Heart right ventricle (tissue), 16 donors: ENCODE measurements at places on chromosomes 1 and 21. TPM values are rescaled to one million over a fixed set of nuclear protein-coding genes. Genes with fewer than 3 reads are reported as not detected.

DNA sequence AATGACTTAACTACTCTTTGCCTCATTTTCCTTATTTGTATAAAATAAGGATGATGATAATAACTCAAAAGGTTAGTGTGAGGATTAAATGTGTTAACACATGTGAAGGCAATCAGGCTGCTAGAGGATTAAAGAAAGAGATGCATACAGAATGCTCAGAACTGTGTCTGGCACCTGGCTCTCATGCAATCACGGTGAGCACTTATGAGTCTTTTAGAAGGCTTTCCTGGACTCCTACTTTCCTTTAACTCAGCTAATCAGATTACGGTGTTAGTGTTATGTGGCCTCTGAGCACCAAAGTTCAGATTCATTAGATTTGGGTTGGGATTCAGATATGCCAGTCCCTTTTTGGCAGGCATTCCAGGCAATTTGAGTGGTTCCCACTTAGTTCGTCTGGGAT is 311.6 kb upstream of the USP24 start:
- H3K4me3 ChIP-seq = no peak overlapping the region
- no peaks in the 10 kb centered on the region for H3K27me3 ChIP-seq
- H3K36me3 ChIP-seq = no peaks in the 10 kb centered on the region
- no peaks in the 10 kb centered on the region for H3K4me1 ChIP-seq
- no peak for DNase-seq

Gene GBP4
- 10.2 TPM for total RNA-seq

- no peaks in the 10 kb centered on the region for H3K27me3 ChIP-seq
- peaks cover 46% of the 10 kb centered on the region for H3K4me1 ChIP-seq
- H3K4me3 ChIP-seq = no peak overlapping the region
- H3K36me3 ChIP-seq = no peaks in the 10 kb centered on the region
Measured at GRCh38 chr1:173871091-173871490, 2.9 kb downstream of the ZBTB37 start.

DNA sequence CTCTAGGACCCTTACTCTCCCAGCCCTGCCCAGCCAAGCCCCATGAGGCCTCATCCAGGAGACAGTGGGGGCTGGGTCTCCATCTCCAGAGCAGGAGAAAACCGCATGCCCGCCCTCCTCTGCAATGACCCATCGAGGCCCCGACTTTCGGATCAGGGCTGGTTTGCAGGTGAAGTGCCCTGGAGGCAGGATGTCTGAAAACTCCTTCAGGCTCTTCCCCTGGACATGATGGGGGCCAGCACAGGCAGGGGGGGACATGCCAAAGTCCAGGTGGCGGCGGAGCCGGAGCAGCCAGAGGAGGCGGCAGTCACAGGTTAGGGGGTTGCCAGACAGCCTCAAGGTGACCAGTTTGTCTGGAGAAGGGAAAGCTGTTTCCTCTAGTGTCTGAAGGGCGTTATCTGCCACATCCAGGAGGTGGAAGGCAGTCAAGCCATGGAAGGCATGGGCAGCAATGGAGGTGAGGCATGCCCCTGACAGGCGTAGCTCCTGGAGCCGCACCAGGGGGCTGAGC is 3.9 kb downstream of the LINGO4 start:
- H3K27me3 ChIP-seq = peaks cover 9% of the 10 kb centered on the region
- H3K36me3 ChIP-seq = no peaks in the 10 kb centered on the region
- H3K4me3 ChIP-seq = no peak overlapping the region
- H3K27ac ChIP-seq = no peak overlapping the region

Gene MFAP2
- 3.8 TPM for total RNA-seq

Gene ALX3
- not detected for total RNA-seq

Gene FABP3
- 3,473 TPM for total RNA-seq

DNA sequence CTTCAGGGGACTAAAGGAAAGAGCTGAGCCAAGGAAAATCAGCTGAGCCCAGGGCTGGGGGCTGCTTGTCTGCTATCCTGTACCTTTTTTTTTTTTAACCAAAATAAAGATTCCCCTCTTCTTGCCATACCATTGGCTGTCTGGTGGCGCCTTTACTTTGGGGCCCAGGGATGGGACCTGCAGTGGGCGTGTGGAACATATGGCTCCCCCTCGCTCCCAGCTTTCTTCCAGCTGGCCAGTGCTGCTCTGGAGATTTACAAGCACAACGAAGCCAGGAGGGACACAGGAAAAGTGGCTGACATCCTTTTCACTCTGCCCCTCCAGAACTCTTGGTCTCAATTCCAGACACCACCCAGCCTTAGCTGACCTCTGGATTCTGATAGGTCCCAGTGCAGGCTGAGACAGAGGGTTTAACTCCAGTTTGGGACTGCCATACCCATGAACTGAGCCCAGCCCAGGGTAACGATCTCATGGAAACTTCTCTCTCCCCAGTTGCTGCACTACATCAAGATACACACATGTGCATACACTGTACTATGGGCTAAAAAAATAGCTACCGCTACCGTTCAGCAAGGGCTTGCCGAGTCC is 5.4 kb upstream of the SFN start:
- no peaks in the 10 kb centered on the region for H3K4me1 ChIP-seq
- no peak for DNase-seq
- H3K27ac ChIP-seq = no peak overlapping the region
- no peaks in the 10 kb centered on the region for H3K36me3 ChIP-seq
- H3K4me3 ChIP-seq = no peak overlapping the region
- no peaks in the 10 kb centered on the region for H3K27me3 ChIP-seq

GRCh38 chr21:16176570-16176969 is 446.8 kb downstream of the USP25 start:
- H3K27ac ChIP-seq = no peak overlapping the region
- DNase-seq = no peak
- no peaks in the 10 kb centered on the region for H3K27me3 ChIP-seq
- no peak overlapping the region for H3K4me3 ChIP-seq
- H3K36me3 ChIP-seq = no peaks in the 10 kb centered on the region
- peaks cover 10% of the 10 kb centered on the region for H3K4me1 ChIP-seq

DNA sequence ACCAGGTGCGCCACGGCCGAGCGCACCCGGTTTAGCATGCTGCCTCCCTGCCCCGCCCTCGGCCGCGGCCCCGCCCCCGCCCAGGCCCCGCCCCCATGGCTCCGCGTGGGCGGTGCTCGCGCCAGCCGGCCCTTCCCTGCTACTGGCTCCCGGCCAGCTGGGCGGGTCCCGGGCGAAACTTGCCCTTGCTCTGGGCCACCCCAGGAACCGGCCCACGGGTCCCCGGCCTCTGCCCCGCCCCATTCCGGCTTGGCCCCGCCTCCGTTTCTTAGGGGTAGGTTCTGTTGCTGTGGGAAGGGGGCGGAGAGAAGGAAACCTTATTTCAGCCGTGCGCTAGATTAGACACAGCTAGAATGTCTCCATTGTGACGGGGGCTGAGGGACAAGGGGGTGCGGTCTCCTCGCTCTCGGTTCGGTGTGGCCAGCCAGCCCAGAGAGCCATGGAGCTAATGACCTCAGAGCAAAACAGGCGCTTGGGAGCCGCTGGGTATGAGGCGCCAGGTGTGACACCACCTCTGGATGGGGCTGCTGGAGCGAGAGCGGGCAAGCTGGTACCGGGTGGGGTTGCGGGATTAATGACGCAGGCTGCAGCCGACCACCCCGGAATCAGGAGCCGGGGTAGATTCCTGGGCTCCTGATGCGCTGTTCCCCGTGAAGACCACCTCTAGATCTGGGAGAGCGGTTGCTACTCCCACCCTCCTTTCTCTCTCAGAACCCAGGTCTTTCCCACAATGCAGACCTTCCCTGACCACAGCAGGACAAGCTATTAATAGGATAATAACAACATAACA is at the start of gene PPM1J:
TSS of gene PPM1J (minus strand) at position 69 of the 790 bp plus-strand sequence. CDS start at position 38, 31 bp downstream.
- no peaks in the 10 kb centered on the region for H3K36me3 ChIP-seq
- H3K27me3 ChIP-seq = peaks cover 14% of the 10 kb centered on the region
- H3K27ac ChIP-seq = peak within 1 kb of the TSS; percentile 88
- peaks cover 32% of the 10 kb centered on the region for H3K4me1 ChIP-seq

GRCh38 chr21:46057111-46057709 is 40.7 kb upstream of the COL6A2 start:
- peaks cover 41% of the 10 kb centered on the region for H3K4me1 ChIP-seq
- H3K4me3 ChIP-seq = no peak overlapping the region
- no peak for DNase-seq
- no peaks in the 10 kb centered on the region for H3K36me3 ChIP-seq
- H3K27ac ChIP-seq = peak overlapping the region; percentile 77

DNA sequence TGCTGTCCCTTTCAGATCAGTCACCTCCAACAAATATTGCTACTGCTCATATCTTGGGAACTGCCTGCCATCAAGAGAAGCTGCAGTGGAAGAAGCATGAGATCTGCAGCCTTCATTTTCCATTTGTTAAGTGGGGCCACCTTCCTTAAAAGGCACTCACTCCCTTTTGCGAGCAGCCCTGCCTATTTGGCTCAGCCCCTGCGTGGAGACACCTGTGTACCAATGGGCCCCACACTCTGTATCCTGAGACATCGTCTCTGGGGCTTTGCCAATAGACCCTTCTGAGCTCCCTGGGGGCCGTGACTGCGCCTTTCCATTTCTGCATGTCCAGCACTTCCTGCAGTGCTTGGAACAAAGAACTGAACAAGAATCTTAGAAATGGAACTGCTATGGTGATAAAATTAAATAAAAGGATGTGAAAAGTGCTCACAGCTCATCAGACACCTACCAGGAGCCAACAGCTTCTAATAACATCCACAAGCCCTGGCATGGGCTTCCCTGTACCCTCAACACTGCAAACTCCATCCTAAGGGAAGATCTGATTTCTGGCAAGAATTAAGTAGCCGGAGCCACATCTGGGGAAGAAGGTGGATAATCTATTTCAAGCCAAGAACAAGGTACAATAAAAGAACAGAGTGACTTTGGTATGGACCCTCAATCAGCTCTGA is 36.7 kb downstream of the PARP1 start:
- H3K4me3 ChIP-seq = no peak overlapping the region
- H3K27me3 ChIP-seq = no peaks in the 10 kb centered on the region
- no peak for DNase-seq
- no peak overlapping the region for H3K27ac ChIP-seq
- H3K4me1 ChIP-seq = peaks cover 22% of the 10 kb centered on the region

DNA sequence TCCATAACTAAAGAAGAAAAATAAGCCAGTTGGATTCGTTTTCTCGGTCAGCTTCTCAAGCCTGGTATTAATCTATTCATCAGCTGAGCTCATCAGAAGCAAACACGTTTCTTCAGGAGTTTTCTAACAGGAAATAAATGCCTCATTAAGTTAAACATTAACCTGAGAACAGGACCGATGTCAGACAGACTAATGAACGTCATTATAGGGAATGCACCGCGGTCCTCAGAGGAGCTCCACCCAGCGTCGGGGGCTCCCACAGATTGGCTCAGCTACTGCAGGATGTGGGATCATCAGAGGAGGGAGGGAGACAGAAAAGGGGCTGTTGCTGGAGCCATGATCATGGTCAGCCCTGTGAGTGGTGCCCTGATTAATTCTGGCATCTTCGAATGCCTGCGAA is 615.4 kb downstream of the PTPRU start:
- H3K27me3 ChIP-seq = peaks cover 26% of the 10 kb centered on the region
- no peak overlapping the region for H3K4me3 ChIP-seq
- no peaks in the 10 kb centered on the region for H3K36me3 ChIP-seq
- no peak overlapping the region for H3K27ac ChIP-seq
- no peak for DNase-seq

GRCh38 chr1:197304638-197305200 is 36.7 kb downstream of the CRB1 start:
- H3K27ac ChIP-seq = no peak overlapping the region
- H3K27me3 ChIP-seq = no peaks in the 10 kb centered on the region
- DNase-seq = no peak
- no peak overlapping the region for H3K4me3 ChIP-seq

Gene UBL4B
- total RNA-seq = not detected

Gene RBM11
- total RNA-seq = 0.59 TPM
